Daoy (cell line): ENCODE measurements at places on chromosomes 6 and 20. TPM values are rescaled to one million over a fixed set of nuclear protein-coding genes. Genes with fewer than 3 reads are reported as not detected.

The PRND gene
- total RNA-seq, result not detected in 2 replicates

The SLC26A8 gene
- not detected in 2 replicates for total RNA-seq

DNA sequence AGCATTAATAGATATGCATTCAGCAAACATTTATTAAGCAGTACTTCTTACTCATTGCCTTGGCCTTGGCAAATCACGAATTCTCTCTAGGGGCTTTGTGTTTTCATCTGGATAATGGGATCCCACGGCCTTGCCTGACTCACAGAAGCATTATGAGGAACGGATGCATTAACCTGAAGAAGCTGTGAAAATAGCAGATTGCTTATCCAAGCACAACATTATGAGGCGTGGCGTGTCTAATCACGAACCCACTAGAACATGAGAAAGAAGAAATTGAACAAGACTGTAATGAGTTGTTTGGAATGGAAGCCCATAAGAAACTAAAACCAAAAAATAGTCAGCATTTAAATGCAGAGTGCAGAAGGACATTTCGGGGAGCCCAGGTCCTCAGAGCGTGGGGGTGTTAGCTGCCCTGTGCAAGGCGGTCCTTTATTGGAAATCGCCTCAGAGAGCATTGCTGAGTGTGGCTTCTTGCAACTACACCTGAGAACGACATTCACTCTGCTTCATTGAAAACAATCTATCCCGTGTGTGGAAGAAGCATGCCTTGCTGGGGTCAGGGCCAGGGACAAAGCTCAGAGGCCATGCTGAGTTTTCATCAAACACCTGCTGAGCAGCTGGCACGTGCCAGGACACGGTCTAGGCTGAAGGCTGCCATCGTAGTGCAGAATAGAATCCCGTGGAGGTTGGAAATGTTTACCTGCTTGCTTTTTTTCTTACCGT is 179.9 kb downstream of the ZDHHC14 start:
- no peak for DNase-seq

DNA sequence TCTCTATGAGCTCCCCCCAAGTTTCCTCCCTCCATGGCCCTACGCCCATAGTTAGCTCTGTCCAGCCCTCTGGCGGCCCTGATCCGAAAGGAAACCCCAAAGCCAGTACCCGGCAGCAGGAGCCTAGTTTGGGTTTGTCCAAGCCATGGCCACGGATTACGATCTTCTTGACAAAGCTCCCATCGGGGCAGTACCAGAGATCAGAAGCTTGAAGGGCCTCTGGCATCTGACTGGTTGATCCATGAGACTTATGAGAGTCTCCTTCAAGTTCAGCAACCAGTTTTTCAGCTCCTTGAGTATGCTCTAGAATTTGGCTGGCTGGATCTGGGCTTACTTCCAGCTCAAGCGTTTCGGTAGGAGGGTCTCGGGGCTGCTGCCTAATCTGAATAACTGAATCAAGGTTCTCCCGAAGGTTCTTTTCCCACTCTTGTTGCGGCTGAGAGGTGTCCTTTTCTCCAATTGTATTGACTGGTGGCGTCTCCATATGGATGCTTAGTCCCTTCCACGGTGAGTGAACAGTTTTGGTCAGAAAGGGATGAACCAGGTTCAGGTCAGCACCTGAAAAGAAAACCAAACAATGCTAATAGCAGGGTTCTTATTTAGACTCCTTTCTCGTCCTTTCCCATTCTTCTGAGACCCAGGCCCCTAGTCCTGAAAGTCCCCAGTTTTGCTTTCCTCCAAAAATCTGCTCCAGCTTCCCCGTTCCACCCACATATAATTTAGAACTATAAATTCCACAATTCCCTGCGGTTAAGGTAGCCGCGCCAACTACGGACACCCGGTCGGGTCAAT is 595 bp downstream of the FKBPL start:
- DNase-seq, result no peak

GRCh38 chr20:63750807-63751470 is 11.4 kb downstream of the SLC2A4RG start:
- no peak for DNase-seq

- DNase-seq, result no peak
These were observed 167.5 kb downstream of the CD83 start for GRCh38 chr6:14284969-14285590.

GRCh38 chr6:33410050-33410710 is 634 bp upstream of the PHF1 start:
- peak; percentile 100 for DNase-seq

DNA sequence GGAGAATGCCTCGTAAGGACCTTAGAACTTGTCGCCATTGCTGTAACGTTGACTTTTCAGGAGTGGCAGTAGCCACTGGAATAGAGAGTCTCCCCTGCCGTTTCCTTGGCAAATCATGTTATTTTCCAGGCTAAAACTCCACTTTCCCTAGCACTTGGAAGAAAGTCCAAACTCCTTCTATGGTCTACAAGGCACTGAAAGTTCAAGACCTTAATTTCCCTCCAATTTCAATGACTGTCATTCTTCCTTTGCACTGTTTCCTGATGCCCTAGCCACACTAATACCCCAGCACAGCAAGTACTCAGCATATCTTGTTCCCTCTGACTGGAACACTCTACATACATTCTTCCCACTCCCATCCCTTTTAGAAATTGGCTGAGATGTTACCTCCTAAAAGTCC is 1.8 kb upstream of the TBPL1 start:
- no peak for DNase-seq

DNA sequence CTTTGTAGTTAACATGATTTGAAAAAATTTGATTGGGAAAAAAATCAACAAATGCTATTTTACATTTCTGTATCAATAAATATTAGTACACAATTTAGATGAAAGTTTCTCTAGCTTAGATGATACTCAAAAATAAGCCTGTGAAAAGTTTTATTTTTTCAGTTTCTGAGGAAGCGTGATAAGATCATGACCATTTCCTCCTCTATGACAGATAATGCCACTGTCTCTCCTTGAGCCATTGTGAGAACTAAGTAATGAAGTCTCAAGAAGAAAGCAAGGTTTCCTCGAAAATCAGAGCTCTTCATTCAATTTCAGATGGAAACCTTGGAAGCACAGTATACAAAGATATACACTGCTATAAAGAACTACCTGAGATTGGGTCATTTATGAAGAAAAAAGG is 395.0 kb downstream of the HDGFL1 start:
- DNase-seq, result no peak

GRCh38 chr6:45850378-45851033 is 165.2 kb downstream of the CLIC5 start:
- no peak for DNase-seq

- DNase-seq, result no peak
These were observed 214.9 kb upstream of the SYNDIG1 start for GRCh38 chr20:24254480-24254879.
